NCI-H1930 (cell line): ENCODE measurements at places on chromosomes 7 and 10.

DNA sequence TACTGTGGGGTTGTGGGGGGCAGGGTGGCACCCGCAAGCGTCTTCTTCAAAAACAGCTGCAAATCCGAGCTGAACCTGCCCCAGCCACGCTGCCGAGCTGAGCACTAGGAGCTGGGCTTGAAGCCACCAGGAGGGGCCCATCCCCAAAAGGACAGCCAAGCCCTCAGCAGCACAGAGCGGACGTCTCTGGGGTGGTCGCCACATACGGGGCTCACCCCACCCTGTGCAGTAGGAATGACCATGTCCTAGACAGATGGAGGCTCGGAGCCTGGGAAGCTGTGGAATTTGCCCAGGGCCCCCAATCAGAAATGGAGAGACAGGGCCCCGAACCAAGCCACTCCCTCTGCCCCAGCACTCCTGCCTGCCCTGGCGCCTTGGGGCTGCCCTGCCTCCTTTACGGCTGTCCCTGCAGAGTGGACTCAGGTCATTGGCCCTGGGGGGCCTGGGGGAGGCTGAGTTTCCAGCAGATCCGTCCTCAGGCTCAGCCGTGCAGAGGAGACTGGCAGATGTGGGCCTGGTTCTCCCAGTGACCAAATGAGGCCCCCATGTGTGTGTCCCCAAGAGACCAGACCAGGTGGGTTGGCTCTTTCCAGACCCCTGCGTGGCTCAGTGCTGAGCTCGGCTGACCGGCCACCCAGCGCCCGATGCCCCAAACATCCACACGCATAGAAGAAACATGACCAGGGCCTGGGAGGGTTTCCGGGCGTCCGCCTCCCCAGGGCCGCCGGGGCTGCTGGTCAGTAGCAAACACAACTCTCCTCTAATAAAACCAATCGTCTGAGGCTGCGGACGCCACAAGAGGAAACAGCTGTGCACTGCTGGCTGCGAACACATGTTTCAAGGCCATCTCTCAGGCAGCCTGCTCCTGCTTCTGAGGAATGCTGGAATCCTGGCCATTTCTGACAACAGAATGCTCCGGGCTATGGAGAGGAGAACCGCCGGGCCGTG, 54.9 kb downstream of the PDGFA start:
- no peak for DNase-seq

- no peak for DNase-seq
Observed at GRCh38 chr10:490891-491571, 198.4 kb downstream of the DIP2C start.

DNA sequence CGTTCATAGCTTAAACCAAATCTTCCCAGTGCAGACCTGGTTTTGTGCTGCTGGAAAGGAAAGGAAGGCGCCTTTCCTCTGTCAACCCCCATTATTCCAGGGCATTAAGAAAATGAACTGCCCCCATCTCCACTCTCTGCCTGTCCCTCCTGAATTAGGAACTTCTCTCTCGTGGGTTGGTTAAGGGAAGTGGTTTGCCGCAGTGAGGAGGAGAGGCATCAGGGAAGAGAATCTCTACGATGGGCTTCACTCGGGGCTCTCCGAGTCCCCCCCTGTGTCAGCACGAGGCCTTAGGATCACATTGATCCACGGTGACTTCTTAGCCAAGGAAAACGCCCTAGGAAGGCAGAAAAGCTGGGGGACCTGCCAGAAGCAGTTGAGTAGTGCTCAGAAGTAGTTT, 53.9 kb upstream of the LYZL2 start:
- no peak for DNase-seq

GRCh38 chr10:11150879-11151415, 133.3 kb downstream of the CELF2 start:
- DNase-seq, result no peak

GRCh38 chr7:92242972-92243371, 2.7 kb downstream of the KRIT1 start:
- no peak for DNase-seq

DNA sequence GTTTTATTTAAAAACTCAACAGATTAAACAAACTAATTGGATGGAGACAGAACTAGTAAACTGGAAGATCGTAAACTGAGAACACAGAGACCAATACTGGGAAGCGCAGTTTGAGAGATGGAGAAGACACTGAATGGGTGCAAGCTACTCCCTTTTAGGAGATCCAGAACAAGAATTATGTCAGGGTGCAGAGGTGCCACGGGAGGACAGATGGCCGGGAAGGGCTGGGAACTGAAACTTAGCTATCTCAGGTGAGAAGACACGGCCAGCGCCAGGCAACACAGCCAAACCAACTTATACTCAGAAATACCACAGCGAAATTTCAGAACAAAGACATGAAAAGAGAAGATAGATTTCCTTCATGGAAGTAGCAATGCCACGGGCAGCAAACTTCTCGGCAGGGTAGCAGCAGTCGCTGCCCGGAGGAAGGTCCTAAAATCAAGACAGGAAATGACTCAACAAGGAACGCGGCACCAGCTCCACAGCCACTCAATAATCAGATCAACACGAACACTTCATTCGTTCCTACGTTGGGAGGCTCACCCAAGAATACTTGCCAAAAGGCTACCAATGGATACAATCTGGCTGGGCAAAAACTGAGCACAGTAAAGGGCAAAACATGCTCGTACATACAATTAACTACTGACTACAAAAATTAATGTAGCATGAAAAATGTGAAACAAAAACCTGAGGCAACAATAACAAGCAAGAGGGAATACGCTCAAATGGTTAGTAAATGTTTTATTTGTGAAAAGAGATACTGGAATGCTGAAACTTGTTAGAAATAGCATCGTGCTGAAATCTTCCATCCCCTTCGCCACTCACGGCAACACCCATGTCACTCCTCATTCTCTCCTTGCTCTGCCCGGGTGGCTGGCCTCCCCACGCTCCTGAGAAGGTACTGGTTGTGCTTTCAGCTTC, 2.2 kb upstream of the LRRC27 start:
- DNase-seq, result no peak

DNA sequence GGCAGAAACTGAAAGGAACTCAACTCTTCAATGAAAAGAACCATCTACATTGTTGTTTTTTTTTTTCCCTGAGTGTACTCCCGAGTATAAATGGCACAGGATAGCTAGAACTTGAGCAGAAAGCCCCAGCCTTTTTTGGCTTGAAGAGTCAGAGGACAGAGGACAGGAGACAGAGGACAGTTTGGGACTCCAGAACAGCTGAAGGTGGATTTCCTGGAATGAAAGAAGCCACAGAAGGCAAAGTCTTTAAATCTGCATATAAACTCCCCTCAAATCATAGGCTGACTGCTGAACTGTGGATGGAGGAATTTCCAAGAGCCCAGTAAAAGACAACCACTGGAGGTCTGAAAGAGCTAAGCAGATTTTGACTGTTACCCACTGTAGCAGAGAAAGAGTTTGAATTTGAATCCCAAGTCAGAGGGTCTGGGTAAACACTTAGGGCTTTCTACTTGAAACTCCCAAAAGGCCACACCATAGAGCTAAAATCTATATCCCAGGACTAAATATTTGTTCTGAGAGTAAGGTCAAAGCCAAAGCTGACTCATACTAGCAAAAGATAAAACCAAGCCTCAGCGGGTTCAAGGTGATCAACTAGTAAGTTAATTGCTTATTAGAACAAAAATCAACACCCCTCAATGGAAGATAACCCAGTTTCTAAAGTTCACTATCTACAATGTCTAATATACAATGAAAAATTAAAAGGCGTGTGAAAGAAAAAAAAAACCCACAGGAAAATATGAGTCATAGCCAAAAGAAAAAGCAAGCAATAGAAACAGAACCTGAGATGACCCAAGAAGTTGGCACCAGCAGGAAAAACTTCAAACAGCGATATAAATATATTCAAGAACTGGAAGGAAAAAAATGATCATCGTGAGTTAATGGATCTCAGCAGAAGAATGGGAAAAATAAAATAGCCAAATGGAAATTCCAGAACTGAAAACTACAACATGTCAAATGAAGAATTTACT, 1.8 kb upstream of the OPN1SW start:
- DNase-seq, result no peak

GRCh38 chr10:79429751-79430150, 15.7 kb downstream of the ZCCHC24 start:
- DNase-seq, result no peak

DNA sequence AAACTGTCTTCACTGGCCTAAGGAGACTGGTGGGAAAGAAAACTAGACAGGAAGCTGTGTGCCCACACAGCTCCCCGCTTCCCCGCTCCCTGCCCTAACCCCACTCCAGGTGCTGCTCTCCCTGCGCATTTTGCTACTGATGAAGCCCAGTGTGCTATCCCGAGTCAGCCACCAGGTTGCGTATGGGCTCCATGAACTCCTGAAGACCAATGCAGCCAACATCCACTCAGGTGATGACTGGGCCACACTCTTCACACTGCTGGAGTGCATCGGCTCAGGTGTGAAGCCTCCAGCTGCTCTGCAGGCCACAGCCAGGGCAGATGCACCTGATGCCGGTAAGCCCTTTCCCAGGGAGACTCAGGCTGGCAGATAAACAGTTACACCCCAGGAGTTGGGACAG, 20.3 kb upstream of the NFKB2 start:
- no peak for DNase-seq

- DNase-seq, result no peak
Observed at GRCh38 chr10:6671976-6672375, 91.9 kb upstream of the PRKCQ start.

DNA sequence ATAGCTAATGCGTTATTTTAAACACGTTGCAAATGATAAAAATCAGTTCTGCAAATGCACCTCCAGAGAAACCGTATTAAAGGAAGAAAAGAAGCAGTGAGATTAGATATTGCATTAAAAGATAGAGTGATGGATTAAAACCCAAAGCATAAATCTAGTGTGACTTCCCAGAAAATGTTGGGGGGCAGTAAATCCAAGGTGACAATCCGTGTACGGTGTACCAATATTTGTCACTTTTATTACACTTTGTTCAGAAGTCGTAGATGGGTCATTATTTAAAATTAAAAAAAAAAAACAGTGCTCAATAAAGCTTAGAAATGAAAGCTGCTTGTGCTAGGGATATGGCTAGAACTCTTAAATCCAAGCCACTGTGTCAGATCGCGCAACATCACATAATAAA, 106.4 kb downstream of the TMEM130 start:
- DNase-seq, result no peak

- no peak for DNase-seq
Observed at GRCh38 chr7:107501593-107501992, 31.7 kb downstream of the GPR22 start.

DNA sequence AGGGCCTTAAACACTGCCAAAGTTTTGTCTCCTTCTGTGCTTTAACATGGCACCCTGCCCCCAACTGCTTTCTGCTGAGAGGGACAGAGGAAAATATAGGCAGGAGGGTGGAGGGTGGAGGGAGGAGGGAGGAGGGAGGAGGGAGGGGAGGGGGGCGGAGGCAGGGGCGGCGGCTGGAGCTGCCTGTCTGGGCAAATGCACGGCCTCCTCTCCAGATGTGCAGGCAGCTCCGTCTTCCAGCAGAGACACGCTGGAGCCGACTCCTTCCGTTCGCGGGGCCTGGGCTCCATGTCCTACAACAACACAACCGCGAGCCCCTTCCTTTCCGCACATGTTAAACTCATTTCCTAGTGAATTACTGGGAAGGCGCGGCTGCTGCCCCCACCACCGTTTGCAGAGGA, 14.2 kb downstream of the EBF3 start:
- no peak for DNase-seq

DNA sequence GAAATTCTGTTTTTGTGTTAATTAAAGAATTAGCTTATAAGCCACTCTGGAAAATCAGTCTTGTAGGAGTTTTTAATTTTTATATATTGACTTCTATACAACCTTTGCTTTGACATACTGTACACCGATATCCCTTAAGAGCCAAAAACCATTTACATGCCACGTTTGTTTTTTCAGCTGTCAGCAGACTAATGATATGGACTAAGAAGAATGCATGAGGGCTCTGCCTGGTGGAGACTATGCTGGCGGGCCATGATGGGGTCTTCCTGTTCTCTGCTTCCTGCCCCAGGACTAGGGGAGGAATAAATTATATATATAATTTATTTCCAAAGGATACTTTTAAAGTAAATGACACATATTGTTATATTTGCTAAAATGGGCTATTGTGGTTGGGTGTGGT, 96.3 kb downstream of the CDK14 start:
- no peak for DNase-seq

DNA sequence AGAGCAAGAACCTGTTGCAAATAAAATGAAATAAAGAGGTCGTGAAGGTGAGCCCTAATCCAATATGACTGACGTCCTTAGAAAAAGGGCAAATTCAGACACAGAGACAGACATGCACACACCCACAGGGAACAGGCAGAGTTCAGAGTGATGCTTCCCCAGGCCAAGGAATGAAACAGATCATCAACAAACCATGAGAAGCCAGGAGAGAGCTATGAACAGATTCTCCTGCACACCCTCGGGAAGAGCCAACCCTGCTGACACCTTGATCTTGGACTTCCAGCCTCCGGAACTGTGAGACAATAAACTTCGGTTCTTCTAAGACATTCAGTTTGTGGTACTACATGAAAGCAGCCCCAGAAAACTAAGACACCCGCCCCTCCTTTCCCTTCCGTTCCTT, 290.4 kb upstream of the KLF6 start:
- no peak for DNase-seq

DNA sequence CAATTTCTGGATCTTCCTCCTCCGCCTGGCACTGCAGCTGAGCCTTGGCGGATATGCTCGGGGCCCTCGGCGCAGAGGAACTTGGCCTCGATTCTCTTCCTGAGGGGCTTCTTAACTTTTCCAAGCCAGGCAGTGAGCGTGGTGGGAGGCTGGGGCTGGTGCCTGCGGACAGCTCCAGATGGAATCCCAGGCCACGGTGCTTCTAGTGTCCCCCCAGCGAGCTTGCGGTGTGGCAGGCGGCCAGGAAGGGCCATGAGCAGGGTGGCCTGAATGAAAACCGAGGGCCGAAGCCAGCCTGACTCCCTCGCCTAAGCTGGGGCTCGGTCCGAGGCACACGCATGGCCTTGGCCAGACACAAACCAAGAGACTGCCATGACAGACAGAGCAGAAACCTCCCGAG, 31.3 kb downstream of the RCC1L start:
- no peak for DNase-seq

DNA sequence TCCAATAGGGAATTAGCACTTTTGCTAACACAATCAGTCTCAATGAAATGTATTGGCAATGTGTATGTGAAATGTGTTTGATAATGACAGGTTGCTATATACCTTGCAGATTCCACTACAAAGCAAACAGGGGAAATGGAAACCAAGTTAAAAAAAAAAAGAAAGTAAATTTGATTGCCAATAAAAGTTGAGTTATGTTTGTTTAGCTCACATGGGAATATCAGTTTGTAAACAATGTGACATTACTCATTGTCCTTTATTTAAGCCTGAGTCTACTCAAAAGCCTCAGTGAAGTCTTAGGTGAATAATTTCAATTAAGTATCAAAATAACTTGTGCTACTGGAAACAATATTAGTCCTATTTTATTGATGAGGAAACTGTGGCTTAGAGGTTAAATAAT, 285.2 kb downstream of the CACNA2D1 start:
- peak; percentile 33 for DNase-seq

GRCh38 chr10:130456616-130457015, 320.4 kb downstream of the GLRX3 start:
- DNase-seq, result no peak

GRCh38 chr7:97623333-97623732, 108.6 kb upstream of the TAC1 start:
- DNase-seq, result no peak
